ENCODE measurements at places on chromosomes 12 and 14.

DNA sequence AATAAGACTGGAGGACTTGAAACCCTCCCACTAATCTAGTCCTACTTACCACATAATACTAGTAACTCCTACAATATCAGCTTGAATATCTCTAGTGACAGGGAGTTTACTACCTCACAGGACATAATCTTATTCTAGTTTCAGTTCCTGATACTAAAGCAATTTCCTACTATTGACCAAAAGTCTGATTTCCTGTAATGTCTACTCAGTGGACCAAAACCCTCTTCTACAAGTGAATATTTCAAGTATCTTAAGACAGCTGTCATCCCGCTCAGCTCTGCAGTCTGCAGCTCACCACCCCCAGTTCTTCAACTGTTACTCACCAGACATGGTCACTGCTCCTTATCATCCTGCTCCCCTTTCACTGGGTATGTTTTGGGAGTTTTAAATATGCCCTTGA lies 70.8 kb upstream of the TMCC3 start:
- no peaks in the 10 kb centered on the region for H3K36me3 ChIP-seq
- H3K4me1 ChIP-seq: peaks cover 5% of the 10 kb centered on the region
- no peak overlapping the region for H3K27ac ChIP-seq
- DNase-seq: no peak
- H3K27me3 ChIP-seq: peaks cover 19% of the 10 kb centered on the region
- no peak overlapping the region for H3K4me3 ChIP-seq

- no peaks in the 10 kb centered on the region for H3K27me3 ChIP-seq
- H3K4me3 ChIP-seq: no peak overlapping the region
- H3K4me1 ChIP-seq: peaks cover 45% of the 10 kb centered on the region
- peaks cover 9% of the 10 kb centered on the region for H3K36me3 ChIP-seq
These were observed 44.2 kb downstream of the WDR20 start for GRCh38 chr14:102183886-102184285.

GRCh38 chr12:268483-268840 lies 5.8 kb upstream of the SLC6A13 start:
- no peak overlapping the region for H3K27ac ChIP-seq
- H3K4me3 ChIP-seq: no peak overlapping the region
- no peaks in the 10 kb centered on the region for H3K4me1 ChIP-seq
- H3K27me3 ChIP-seq: no peaks in the 10 kb centered on the region
- peaks cover 3% of the 10 kb centered on the region for H3K36me3 ChIP-seq

DNA sequence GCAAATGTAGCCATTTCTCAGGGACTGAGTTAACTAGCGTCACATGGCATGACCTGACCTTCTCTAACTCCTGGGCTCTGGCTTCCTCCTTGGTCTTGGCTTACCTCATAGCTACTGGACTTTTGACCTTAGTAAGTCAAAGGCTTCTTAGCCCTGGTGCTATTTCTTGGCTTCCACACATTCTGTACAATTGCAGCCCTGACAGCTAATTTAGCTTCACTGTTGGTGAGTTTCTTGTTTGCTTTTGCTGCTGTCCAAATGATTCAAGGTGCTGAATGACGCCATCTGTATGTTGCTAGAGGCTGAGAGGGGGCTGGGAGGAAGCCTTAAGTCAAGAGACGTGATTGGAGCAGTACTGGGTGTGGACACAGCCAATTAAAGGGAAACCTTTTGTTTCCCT lies 202.7 kb downstream of the PRKD1 start:
- H3K36me3 ChIP-seq: no peaks in the 10 kb centered on the region
- H3K27ac ChIP-seq: no peak overlapping the region
- no peak for DNase-seq
- H3K4me1 ChIP-seq: no peaks in the 10 kb centered on the region

DNA sequence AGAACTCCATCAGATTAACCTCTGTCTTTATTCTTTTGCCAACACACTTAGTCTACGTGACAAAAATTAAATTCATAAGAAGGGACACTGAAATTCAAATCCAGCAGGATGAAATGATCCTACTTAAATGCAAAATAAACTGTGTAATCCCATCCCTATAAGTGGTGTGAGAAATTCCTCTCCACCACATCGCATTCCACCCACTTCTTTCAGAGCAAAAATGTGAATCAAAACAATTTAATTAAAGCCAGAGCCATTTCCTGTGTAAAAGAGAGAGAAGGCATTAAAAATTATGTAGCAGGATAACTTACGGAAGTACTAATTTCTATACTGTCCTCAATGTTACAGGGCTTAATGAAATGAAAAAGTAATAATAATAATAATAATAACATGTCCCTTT lies 844.3 kb downstream of the GALC start:
- no peak overlapping the region for H3K27ac ChIP-seq
- no peaks in the 10 kb centered on the region for H3K27me3 ChIP-seq
- H3K36me3 ChIP-seq: peaks cover 3% of the 10 kb centered on the region
- no peak overlapping the region for H3K4me3 ChIP-seq
- no peak for DNase-seq

DNA sequence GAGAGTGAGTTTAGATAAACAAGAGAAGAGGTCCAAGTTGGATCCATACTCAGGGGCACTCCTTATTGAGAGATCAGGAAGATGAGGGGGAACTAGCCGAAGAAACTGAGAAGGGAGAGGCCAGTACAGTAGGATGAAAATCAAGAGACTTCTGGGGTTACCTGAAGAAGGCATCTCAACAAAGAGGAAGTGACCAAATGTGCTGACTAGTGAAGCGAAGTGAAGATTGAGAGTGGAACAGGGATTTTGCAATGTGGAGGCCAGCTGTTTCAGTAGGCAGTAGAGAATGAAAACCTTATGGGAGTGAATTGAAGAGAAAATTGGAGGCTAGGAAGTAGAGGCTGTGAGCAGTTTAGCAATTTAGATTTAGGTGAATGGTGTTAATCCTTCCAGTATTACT lies 153.0 kb downstream of the SYNE2 start:
- no peak for DNase-seq
- peaks cover 4% of the 10 kb centered on the region for H3K4me1 ChIP-seq
- H3K4me3 ChIP-seq: no peak overlapping the region

DNA sequence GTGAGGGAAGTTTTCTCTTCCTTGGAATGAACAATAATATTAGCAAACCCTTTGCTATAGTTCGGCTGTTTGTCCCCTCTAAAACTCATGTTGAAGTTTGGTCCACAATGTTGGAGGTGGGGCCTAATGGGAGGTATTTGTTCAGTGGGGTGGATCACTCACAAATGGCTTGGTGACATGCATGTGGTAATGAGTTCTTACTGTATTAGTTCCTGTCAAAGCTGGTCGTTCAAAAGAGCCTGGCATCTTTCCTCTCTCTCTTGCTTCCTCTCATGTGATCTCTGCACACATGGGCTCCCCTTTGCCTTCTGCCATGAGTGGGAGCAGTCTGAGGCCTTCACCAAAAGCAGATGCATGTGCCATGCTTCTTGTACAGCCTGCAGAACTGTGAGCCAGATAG lies 13.1 kb upstream of the PPP4R4 start:
- no peak for DNase-seq
- H3K4me1 ChIP-seq: peaks cover 16% of the 10 kb centered on the region
- H3K27ac ChIP-seq: peak overlapping the region; percentile 59
- no peaks in the 10 kb centered on the region for H3K27me3 ChIP-seq
- H3K36me3 ChIP-seq: no peaks in the 10 kb centered on the region
- H3K4me3 ChIP-seq: no peak overlapping the region

GRCh38 chr12:110281549-110282299 lies 677 bp downstream of the ATP2A2 start:
- peaks cover 30% of the 10 kb centered on the region for H3K4me1 ChIP-seq
- peak; percentile 16 for DNase-seq
- peak overlapping the region; percentile 23 for H3K27ac ChIP-seq
- H3K27me3 ChIP-seq: no peaks in the 10 kb centered on the region

- H3K36me3 ChIP-seq: no peaks in the 10 kb centered on the region
- H3K27ac ChIP-seq: no peak overlapping the region
- H3K4me1 ChIP-seq: peaks cover 5% of the 10 kb centered on the region
- H3K4me3 ChIP-seq: peak overlapping the region; percentile 54
- no peak for DNase-seq
These were observed 116.8 kb downstream of the GLT1D1 start for GRCh38 chr12:128970110-128970509.

- no peaks in the 10 kb centered on the region for H3K36me3 ChIP-seq
- H3K4me3 ChIP-seq: no peak overlapping the region
- H3K4me1 ChIP-seq: no peaks in the 10 kb centered on the region
- no peaks in the 10 kb centered on the region for H3K27me3 ChIP-seq
These were observed 41.7 kb downstream of the RASSF9 start for GRCh38 chr12:85794531-85794930.

DNA sequence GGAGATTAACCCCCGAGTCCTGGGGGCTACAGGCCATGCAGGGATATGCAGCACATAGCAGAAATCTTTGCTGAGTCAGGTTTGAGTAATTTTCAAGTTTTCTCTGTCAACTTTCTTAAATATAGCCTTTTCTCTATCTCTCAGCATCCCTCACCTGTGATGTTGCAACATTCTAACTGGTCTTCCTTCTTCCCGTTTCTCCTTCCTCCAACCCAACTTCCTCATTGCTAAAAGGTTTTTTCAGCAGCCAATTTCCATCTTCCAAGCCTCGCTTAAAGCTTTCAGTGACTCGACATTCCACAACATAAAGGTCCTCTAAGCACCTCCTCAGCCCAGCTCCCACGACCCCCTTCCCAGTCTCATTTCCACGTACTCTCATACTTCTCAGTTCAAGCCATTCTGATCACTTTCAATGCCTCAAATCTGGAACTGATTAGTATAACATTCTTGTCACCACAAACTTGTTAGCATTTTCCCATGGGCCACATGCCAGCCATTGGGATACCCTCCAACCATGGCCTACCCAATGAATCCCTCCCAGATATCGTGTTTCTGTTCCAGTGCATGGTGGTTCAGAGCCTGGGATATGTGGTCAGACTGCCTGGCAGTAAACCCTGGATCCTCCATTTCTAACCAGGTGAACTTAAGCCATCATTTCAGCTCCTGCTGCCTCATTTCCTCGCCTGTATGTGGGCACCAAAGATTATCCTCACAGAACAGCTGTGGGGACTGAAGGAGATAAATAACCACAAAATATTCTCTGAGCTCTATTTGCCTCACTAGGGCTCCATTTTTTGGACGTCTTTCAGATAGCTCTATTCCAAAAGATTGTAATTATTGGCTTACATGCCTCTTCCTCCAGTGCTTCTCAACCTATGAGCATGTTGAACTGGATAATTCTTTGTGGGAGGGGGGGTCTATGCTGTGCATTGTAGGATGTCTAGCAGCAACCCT lies 65.8 kb downstream of the KCNK10 start:
- no peak overlapping the region for H3K4me3 ChIP-seq
- DNase-seq: no peak
- no peaks in the 10 kb centered on the region for H3K36me3 ChIP-seq
- no peak overlapping the region for H3K27ac ChIP-seq
- H3K27me3 ChIP-seq: peaks cover 69% of the 10 kb centered on the region
- H3K4me1 ChIP-seq: no peaks in the 10 kb centered on the region

DNA sequence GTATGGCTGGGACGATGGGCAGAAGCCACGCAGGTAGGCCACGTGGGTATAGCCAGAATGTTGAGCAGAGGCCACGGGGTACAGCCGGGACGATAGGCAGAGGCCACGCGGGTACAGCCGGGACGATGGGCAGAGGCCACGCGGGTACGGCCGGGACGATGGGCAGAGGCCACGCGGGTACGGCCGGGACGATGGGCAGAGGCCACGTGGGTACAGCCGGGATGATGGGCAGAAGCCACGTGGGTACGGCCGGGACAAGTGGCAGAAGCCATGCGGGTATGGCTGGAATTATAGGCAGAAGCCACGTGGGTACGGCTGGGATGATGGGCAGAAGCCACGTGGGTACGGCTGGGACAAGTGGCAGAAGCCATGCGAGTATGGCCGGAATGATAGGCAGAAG lies 195.0 kb downstream of the TTC7B start:
- no peaks in the 10 kb centered on the region for H3K27me3 ChIP-seq
- no peak for DNase-seq
- no peak overlapping the region for H3K27ac ChIP-seq
- no peaks in the 10 kb centered on the region for H3K36me3 ChIP-seq

DNA sequence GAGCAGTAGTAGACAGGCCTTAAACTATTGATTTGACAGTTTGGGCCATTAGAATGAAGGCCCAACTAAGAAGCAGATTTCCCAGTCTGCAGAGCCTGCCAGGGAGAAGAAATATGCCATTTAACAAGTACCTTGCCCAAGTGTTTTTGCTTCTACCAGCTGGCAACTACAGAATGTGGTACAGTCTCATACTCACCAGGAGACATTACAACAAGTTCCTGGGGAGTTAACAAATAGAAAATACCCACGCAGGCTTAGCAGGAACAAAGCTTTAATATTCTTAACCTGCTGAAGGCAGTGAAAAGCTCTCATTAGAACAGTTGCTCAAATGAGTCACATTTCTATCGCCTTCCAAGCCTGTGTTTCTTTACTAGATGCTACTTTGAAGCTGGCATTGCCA lies 241.0 kb downstream of the TMEM117 start:
- H3K27ac ChIP-seq: no peak overlapping the region
- no peak overlapping the region for H3K4me3 ChIP-seq
- H3K27me3 ChIP-seq: no peaks in the 10 kb centered on the region

GRCh38 chr12:26125400-26126339 lies 833 bp upstream of the BHLHE41 start:
- peaks cover 73% of the 10 kb centered on the region for H3K27me3 ChIP-seq
- H3K27ac ChIP-seq: no peak overlapping the region
- DNase-seq: no peak
- peaks cover 25% of the 10 kb centered on the region for H3K4me1 ChIP-seq
